GM12864 (cell line): ENCODE measurements at places on chromosomes 7 and 10.

DNA sequence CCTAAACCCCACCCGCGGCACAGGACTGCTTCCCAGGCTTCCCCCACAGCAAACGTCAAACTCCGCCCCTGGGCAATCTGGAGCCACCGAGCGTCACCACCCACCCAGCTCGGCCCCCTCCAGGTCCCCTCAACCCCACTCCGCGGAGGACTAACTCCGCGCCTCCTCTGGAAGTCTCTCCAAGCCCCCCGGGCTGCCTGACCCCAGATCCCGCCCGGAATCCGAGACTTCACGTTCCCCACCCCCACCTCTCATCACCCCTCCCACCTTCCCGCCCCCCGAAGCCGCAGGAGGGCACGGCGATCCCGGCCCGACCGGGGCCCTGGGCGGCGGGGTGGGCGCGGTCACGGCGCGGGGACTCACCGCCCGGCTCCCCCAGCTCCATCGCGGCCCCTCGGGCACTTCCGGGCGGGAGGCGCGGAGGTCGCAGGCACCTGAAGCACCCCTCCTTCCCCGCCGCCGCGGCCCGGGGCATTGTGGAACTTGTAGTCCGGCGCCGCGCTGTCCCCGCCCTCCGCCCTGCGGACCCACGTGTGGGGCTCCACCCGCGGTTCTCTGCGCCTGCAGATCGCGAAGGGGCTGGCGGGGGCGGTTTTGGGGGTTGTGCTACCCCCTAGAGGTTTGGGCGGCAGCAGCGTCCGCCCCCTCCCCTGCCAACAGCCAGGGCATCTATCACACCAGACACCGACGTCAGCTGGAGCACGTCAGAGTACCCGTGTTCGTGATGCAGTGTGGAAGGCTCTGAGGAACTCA, at the start of gene TMUB1:
Gene TMUB1 (minus strand): TSS at position 423 of the 753 bp plus-strand sequence. CDS start 930 bp downstream, outside the sequence.
- DNase-seq: no peak

- DNase-seq: no peak
These were observed 115.7 kb downstream of the MTPAP start for GRCh38 chr10:30233186-30233959.

DNA sequence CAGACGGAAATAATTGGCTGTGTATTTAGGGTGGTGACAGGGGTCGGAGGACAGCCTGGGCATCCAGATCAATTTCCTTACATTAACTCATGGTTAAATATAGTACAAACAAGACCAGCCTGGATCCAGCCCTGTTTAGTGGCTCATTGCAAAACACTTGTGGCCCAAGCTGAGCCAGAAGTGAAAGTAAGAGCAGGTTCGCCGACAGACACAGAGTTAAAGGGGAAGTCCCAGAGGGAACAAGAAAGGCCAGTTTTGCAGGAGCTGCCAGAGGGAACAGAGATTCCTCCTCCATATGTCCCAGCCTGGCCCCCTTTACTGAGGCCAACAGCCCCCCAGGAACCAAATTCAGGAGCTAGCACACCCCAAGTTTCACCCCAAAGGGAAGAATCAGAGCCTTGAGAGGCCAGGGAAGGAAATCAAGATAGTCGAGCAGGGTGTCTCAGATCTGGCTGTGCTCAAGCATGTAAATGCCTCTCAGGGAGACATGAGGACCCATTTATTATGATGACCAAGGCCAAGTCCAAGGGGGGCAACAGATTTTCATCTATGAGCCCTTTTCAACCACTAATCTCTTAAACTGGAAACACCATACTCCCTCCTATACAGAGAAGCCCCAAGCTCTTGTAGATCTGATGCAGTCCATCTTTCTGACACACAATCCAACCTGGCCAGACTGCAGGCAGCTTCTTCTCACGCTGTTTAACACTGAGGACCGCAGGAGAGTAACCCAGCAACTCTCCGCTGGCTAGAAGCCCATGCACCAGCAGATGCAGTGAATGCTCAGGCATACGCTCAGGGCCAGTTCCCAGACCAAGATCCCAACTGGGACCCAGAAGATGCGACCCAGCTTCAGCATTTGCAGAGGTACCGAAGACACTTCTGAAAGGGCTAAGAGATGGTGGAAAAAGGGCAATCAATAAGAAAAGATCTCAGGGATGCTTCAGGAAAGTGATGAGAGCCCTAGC, 15.9 kb upstream of the ADCK2 start:
- no peak for DNase-seq

GRCh38 chr7:95396136-95397032, at the start of gene PON3:
Gene PON3, minus strand, starts transcription at chr7:95396375. Its CDS starts 25 bp downstream, at chr7:95396350.
- DNase-seq: no peak

- no peak for DNase-seq
These were observed 61.9 kb downstream of the HGF start for GRCh38 chr7:81707966-81708365.

DNA sequence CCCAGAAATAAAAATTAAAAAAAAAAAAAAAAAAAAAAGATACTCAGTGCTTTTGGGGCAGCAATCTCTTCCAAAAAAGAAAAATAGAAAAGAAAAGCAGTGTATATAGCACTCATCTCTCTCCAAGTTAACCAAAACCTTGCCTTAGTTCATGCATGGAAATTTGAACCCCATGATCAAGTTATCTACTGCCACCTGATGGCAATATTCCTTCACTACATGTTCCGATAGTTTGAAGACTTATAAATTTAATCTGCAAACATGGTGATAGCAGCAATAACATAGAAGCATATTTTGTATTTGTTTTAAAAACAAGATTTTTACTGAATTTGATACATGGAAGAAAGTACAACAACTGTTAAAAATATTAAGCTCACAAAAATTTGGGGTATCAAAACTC, 48.6 kb upstream of the SLIT1 start:
- no peak for DNase-seq

DNA sequence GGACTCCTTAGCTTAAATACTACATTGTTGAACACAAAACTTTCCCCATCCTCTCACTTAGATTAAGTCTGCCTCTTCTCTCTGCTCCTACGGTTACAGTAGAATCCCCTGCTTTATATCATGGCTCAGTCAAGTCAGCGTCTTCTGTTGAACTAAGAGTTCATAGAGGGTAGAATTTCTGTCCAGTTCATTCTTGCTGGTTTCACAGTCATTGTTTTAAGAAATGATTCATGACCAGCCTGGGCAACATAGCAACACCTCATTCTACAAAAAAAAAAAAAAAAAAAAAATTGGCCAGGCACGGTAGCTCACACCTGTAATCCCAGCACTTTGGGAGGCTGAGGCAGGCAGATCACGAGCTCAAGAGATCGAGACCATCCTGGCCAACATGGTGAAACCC, 3.7 kb upstream of the ZFYVE27 start:
- DNase-seq: no peak

DNA sequence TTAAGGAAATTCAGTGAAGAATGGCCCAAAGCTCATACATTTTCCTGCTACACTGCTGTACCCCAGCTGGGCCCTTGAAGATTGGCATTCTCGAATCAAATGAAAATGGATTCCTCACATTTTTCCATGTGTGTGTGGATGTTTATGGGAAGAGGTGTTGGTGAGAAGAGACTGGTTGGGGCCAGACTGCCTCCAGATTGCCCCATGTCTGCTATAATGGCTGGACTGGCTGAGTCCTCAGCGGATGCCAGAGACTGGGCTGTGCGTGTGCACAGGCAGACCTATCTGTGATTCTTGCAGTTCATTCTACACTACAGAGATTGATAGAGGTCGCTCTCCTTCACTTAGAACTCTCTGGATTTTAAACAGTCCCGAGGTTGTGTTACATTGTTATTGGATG, 183.6 kb upstream of the GDF10 start:
- DNase-seq: no peak

- DNase-seq: no peak
These were observed 78.9 kb downstream of the TMEM106B start for GRCh38 chr7:12289996-12290395.

- DNase-seq: no peak
These were observed 9.9 kb downstream of the HABP2 start for GRCh38 chr10:113562704-113563103.

DNA sequence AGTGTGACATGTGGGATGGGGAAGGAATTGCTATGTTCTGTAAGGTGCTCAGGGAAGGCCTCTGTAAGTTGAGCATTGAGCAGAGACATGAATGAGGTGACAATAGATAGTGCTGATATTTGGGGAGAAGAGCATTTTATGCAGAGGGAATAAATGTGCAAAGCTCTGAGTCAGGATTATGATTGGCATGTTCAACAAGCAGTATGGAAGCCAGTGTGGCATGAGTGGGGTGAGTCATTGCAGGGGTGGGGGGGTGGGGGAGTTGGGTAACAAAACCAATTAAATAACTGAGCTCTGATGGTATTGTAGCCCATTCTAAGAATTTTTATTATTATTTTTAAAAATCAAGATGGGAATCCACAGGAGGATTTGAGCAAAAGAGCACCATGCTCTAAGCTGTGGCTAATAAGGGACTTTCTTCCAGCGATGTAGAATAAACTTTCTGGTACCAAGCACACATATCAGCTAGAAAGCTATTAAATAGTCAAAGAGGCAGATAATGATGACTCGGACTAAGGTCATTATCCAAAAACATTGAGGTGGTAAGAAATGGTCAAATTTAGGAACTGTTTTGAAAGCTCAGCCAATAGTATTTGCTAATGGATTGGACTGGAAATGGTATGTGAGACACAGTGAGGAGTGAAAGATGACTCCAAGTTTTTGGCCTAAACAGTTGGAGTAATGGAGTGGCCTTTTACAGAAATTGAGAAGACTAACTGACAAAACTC, 96.4 kb downstream of the PRKG1 start:
- DNase-seq: no peak

DNA sequence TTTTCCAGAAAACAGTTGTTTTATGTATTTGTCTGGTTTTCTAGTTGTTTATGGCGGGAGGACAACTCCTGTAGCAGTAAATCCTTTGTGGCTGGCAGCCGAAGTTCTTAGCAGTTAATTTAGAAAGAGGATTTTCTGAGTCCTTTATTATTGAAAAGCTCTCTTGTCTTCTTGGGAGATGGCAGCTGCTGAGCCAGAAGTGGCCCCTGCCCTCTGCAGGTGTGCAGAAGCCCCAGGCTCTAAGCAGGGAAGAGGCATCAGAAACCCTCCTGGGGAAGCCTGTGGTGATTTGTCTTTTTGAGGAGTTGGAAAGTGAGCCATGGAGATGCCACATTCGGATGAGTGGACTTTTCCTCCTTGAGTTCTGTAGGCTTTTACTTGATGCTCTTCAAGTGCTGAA, 106.3 kb downstream of the GLRX3 start:
- DNase-seq: no peak

- no peak for DNase-seq
These were observed 248.2 kb upstream of the TCF7L2 start for GRCh38 chr10:112701878-112702255.

DNA sequence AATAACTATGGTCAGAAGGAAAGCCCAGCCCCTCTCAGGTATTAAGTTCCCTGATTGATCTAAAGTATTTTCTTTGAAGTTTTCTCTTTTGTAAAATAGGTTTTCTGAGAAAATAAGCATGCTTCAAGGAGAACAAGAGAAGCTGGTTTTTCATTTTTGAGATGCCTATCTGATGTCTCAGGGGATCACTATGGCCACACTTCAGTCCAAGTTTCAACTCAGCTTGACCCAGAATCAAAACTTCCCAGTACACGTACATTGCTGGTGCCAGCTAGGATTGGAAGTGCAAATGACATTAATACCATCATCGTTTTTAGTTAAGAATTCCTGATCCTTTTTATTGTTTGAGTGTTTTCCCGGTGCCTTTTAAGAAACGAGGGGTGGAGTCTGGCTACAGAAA, 7.2 kb downstream of the ITIH5 start:
- no peak for DNase-seq

DNA sequence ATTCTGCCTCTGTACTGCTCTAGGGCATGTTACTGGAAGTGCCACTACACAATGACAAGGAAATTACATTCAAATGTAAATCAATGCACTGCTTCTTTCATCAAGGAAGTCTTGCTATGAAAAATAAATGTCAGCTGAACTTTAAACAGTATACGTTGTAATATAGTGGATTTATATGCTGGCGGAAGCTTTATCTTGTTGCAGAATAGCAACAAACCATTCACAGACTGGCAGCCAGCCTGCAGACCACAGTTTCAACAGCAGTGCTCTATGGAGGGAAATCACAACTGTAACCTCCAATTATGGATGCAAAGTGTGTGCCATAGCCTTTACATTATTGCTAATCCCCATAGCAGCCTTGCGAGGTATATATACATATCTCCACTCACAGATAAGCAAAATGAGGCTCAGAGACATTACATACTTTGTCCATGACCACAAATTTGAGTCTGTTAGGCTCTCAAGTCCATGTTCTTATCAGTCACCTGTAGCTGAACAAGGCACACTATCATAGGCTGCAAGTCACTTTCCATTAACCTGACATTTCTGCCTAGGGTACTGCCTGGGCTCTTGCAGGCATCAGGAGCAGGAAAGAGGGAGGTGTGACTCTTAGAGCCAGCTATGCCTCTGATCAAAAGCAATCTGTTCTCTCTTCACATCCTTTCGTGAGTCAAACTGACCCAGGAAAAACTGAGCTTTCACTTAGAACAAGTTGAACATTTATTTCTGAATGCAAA, 22.6 kb downstream of the COL28A1 start:
- DNase-seq: no peak

GRCh38 chr7:131034166-131034881, 293.4 kb upstream of the MKLN1 start:
- DNase-seq: no peak

DNA sequence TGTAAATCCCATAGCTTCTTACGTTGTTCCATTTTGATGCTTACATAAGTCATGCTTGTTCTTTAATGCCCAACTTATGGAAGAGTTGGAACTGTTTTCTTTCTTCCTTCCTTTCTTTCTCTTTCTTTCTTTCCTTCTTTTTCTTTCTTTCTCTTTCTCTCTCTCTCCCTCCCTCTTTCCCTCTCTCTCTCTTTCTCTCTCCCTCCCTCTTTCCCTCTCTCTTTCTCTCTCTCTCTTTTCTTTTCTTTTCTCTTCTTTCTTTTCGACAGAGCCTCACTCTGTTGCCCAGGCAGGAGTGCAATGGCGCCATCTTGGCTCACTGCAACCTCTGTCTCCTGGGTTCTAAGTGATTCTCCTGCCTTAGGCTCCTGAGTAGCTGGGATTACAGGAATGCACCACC, 18.9 kb downstream of the FAM131B start:
- no peak for DNase-seq

DNA sequence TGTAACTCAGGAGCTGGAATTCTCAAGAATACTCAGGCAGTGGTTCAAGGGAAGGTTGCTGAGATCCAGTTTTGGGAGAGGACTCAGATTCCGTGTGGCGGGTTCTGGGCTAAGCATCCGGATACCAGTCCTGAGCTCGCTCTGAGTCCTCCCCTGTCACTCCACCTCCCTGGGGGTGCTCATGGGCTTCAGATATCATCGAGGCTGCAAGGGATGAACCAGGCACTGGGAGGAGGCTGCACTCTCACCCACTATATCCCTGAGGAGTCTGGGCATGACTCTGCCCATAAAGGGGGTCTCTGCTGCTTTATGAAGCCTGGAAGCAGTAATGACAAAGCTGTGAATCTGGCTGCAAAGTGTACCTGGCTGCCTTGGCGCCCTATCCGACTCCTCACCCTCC, 188.5 kb downstream of the TNS3 start:
- no peak for DNase-seq

DNA sequence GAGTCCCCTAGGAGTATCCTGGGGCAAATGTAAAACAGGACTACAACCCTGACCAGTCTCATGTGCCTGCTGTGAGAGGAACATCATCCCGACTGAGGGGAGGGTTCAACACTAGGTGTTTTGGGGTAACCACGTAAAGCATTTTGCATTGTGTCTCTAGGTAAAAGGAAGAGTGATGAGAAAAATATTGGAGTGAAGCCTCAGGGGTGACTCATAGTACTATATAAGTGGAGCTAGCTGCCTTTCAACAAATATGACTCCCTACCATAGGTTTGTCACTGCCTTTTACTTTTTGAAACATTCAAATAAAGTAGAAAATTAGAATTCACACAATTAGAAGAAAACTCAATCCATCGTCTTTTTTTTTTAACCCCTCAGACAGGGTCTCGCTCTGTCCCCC, 2.6 kb upstream of the CAMK2G start:
- no peak for DNase-seq
